Suppressor macrophage (primary cell): ENCODE measurements at places on chromosomes 6 and 20.
A peak's percentile ranks its signal among the peaks of the same experiment; 100 is the strongest.

GRCh38 chr6:31402324-31403282 is 792 bp upstream of the MICA start:
- peak; percentile 9 for DNase-seq

DNA sequence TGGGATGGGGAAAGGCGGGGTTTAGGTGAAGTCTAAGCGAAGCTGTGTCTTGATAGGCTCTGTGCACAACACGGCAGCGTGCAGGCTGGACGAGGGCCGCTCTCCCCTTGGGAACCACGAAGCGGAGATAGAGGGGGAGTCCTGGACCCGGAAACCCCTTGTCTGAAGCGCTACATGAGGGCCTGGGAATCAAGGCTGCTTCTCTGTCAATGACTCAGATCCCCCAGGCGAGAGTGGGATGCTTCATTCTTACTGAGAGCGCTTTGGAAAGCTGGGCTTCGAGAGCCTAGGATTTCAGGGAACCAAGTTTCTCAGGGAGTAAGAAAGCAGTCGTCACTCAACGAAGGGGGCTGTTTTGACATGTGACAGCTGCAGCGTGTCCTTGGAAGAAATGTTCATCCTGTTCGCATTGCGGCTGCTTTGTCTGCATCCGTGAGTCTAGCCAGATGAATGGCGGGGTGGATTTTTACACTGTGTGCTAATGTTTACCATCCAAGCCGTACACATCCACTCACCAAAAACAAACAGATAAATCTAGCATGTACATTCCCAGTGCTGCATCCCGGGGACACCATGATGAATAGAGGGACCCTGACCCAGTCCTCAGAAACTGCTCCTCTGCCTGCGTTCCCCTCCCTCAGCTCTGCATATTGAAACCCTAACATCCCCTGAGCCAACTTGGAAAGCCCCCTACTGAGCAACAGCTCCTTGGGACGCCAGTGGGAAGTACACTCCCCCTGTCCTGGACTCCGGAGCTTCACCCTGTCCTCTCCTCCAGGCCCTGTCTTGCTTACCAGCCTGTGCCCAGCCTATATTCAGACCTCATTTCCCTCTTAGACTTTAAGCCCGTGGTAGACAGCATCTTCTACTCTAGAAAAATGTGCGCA is 24.5 kb upstream of the RTF2 start:
- no peak for DNase-seq

- peak; percentile 32 for DNase-seq
These were observed 119.4 kb downstream of the NCOA3 start for GRCh38 chr20:47620808-47621805.

DNA sequence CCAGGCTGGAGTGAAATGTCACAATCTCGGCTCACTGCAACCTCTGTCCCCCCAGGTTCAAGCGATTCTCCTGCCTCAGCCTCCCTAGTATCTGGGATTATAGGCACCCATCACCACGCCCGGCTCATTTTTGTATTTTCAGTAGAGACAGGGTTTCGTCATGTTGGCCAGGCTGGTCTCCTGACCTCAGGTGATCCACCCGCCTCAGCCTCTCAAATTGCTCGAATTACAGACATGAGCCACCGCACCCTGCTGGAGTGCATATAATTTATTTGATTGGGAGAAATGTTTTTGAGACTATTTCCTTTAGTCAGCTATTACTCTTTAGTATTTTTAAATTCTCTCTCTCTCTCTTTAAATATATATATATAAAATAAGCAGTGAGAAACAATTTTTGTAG is 29.8 kb downstream of the FAM83B start:
- no peak for DNase-seq

- DNase-seq = no peak
These were observed 230.7 kb upstream of the BTBD3 start for GRCh38 chr20:11686820-11687543.

GRCh38 chr20:9195031-9195430 is 126.1 kb downstream of the PLCB4 start:
- peak; percentile 9 for DNase-seq

DNA sequence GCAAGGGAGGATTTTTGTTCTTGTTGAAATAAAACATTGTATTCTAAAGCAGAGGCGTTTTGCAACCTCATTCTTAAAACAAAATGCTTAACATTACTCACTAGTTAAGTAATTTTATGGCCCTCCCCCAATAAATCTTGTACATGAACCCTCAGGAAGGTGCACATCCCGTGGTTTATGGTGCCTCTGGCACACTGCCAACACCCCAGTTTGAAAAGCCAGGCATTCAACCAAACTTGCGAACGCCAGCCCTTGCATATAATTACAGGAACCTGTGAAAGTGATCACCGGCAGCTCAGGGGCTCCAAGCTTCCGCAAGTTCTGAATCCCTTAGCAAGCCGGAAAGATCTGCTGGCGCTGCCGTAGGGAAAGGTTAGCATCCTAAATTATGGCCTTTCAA is 1109.0 kb upstream of the FLRT3 start:
- DNase-seq = no peak

DNA sequence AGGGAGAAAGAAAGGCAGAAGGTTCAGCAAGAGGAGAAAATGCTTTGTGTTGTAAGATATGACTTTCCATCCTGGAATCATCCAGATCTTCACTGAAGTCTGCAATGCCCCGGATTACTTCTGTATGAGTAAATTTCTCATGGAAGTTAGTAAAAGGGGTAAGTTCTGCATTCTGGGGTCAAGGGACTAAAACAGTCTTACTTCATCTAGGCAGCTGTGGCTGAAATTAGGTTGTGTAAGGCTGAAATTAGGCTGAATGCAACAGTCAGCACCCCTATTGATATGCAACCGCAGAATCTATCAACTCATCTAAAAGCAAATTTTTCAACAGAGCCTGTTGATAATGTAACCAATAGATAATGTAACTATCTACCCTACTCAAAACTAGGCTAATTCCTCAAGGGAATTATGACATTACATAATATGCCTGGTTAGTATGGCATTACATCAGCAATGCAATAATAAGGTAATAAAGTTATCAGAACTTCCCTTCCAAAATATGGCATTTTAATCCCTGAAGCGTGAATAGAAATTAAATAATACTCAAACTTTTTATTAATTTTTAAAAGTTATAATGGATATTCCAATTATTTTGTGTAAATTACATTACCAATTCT is 671.7 kb upstream of the CITED2 start:
- DNase-seq = peak; percentile 78

DNA sequence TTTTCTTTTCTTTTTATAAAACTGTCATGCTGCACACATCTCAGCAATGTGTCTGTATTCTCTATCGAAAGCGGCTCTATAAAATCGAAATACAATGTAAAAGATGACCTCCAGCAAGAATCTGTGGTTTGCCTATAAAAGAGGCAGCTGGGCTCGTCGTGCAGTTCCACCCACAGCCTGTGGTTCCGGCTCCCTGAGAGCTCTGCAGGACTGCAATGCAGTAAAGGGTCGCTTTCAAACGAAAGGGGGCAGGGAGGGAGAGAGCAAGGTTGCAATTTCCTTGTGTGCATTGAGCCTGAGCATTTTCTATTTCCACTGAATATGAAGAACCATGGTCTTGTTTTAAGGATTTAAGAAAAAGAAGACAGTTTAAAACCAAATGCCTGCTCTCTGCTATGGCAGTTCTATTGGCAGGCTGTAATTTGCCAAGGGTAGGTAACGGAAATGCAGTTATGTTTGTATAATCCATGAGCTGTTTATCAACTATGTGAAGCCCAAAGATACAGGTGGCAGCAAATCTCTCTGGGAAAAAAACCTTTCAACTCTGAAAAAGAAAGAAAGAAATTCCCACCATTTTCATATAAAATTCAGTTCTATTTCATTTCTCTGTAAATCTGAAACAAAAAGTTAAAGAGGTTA is 236.5 kb downstream of the HACE1 start:
- no peak for DNase-seq

- DNase-seq = no peak
These were observed 13.4 kb upstream of the SMIM8 start for GRCh38 chr6:87308970-87309369.

- peak; percentile 15 for DNase-seq
These were observed 4.5 kb downstream of the MRPL14 start for GRCh38 chr6:44122801-44123200.

DNA sequence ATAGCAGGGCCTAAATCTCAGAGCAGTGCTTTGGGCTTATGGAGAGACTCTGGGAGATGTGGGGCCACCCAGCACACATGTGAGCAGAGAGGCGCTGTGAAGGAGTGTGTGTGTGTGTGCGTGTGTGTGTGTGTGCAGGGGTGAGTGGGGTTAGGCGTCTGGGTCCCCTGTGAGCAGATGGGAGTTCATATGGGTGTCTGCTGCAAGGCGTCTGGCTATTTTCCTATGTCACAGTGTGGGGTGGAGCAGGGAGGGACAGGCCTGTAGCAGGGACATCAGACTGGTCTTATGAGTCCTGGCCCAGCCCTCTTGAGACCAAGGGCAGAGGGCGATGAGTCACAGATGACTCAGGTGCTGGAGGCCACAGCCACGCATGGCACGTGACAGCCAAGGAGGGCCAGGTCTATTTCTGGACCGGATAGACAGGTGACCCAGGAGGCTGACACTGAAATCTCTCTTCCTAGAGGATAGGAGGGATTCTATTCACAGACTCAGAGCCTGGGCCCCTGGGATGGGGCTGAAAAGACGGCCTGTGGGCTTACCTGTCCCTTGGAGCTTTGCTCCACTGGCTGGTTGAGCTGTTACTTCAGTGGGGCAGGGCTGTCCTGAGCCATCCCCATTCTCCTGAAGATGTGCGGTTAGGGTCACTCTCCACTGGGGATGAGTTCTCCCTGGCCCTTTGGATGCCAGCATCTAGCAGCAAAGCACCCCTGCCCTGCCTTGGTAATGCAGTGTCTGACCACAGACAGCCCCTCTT is 28.9 kb downstream of the VEGFA start:
- peak; percentile 81 for DNase-seq

GRCh38 chr20:2089447-2089846 is 12.2 kb upstream of the STK35 start:
- no peak for DNase-seq

GRCh38 chr6:53241938-53242337 is 93.3 kb upstream of the GCM1 start:
- DNase-seq = peak; percentile 87

DNA sequence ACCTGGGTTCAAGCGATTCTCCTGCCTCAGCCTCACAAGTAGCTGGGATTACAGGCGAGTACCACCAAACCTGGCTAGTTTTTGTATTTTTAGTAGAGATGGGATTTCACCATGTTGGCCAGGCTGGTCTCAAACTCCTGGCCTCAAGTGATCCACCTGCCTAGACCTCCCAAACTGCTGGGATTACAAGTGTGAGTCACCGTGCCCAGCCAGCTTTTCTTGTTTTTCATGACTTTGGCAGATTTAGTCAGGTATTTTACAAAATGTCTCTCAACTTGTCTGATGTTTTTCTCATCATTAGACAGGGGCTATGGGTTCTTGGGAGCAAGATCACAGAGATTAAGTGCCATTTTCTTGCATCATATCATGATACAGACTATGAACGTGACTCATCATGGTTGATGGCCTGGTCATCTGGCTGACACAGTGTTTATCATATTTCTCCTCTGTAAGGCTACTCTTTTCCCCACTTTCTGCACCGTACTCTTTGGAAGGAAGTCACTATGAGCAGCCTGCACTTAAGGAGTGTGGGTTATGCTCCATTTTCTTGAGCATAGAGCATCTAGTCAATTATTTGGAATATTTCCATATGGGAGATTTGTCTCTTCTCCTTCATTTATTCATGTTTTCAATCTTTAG is 67.8 kb downstream of the RNF182 start:
- DNase-seq = no peak

DNA sequence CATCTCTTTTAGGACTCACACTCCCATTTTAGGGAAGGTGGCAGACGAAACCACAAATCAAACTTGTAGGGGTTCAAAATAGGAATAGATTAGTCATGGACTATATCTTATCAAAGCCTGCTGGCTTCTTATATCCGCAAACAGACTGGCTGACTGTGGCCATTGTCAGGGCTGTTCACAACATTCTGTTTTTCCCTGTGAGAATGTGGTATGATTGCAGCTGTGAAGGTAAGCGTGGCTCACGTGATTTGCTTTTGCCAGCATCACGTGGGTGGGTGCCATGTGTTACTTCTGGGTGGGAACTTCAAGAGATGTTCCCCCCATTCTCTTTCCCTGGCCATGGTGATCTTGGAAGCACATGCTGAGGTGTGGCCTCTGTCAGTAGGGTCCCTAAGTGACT is 5.9 kb downstream of the IP6K3 start:
- no peak for DNase-seq

GRCh38 chr20:41086402-41087324 is 50.7 kb upstream of the PLCG1 start:
- no peak for DNase-seq

DNA sequence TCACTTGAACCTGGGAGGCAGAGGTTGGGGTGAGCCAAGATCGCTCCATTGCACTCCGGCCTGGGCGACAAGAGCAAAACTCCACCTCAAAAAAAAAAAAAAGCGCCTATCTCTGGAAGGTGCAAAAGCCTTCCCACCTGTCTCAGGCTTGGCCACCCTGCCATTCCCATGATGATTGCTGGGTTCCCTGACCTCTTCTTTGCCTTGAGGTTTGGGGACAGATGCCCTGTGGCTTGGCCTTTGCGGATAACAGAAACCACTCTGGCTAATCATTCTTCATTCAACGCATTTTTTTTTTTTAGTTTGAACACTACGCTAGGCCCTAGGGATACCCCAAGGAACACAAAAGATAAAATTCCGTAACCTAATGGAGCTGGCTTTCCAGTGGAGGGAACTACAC is 6.8 kb upstream of the HMGA1 start:
- DNase-seq = no peak

- no peak for DNase-seq
These were observed 2.9 kb upstream of the PKIG start for GRCh38 chr20:44579313-44580081.

DNA sequence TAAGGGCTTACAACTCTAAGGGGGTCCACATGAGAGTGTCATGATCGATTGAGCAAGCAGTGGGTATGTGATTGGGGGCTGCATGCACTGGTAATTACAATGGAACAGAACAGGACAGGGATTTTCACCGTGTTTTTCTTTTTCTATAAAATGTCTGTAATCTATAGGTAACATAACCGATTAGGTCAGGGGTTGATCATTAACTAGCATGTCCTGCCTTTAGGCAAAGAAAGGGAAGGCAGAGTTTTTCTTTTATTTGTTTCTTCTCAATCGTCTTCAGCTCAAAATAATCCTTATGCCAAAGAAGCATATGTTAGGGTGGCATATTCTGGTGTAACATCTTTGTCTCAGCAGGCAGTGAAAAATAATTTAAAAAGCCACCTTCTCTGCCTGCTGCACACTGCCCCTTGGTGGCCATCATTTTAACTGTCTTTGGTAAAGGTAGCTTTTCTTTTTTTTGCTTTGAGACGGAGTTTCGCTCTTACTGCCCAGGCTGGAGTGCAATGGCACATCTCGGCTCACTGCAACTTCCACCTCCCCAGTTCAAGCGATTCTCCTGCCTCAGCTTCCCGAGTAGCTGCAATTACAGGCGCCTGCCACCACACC is 9.7 kb upstream of the CEP43 start:
- DNase-seq = peak; percentile 60

- no peak for DNase-seq
These were observed 26.3 kb upstream of the EPM2A start for GRCh38 chr6:145761584-145761983.

- DNase-seq = peak; percentile 72
These were observed 348.0 kb upstream of the JARID2 start for GRCh38 chr6:14897831-14898230.
